ENCODE measurements at places on chromosomes 2 and 18. TPM values are rescaled to one million over a fixed set of nuclear protein-coding genes. Genes with fewer than 3 reads are reported as not detected.

The SLC14A1 gene
- total RNA-seq, result 3.7 TPM

The SP100 gene
- total RNA-seq, result 7.3 TPM

The RAPGEF4 gene
- total RNA-seq, result 45.1 TPM

The SLC66A3 gene
- total RNA-seq, result 9.7 TPM

The IL36RN gene
- not detected for total RNA-seq

The ST6GAL2 gene
- 139 TPM for total RNA-seq

The PSD4 gene
- 4.0 TPM for total RNA-seq

The SLC9A4 gene
- not detected for total RNA-seq

The CFC1 gene
- 1.3 TPM for total RNA-seq

The KIF5C gene
- 340 TPM for total RNA-seq

The ARMC9 gene
- 27.7 TPM for total RNA-seq

The SLC11A1 gene
- 1.5 TPM for total RNA-seq

The NFU1 gene
- 30.0 TPM for total RNA-seq

The CDKL4 gene
- 5.6 TPM for total RNA-seq

The MC5R gene
- total RNA-seq, result 3.4 TPM

The TNFRSF11A gene
- total RNA-seq, result 1.1 TPM

The FRZB gene
- 10.2 TPM for total RNA-seq

The LRP1B gene
- total RNA-seq, result 55.0 TPM

The SERPINB4 gene
- total RNA-seq, result not detected

The CCDC148 gene
- total RNA-seq, result 13.5 TPM

The SNTG2 gene
- 4.9 TPM for total RNA-seq

The TDRD15 gene
- 0.18 TPM for total RNA-seq

The KIF1A gene
- total RNA-seq, result 217 TPM

The TMEM17 gene
- total RNA-seq, result 2.6 TPM

The TBR1 gene
- 0.64 TPM for total RNA-seq

The ADCYAP1 gene
- total RNA-seq, result 23.3 TPM

The PTPN4 gene
- total RNA-seq, result 78.5 TPM

All from cerebellum (tissue), 4 donors.